Keratinocyte (primary cell): ENCODE measurements at places on chromosomes 3 and 15.
A peak's percentile ranks its signal among the peaks of the same experiment; 100 is the strongest.

- no peak for DNase-seq
Observed at GRCh38 chr15:45155739-45156138, 25.9 kb downstream of the DUOX1 start.

- no peak for DNase-seq
Observed at GRCh38 chr3:150610785-150611184, 7.7 kb downstream of the SELENOT start.

DNA sequence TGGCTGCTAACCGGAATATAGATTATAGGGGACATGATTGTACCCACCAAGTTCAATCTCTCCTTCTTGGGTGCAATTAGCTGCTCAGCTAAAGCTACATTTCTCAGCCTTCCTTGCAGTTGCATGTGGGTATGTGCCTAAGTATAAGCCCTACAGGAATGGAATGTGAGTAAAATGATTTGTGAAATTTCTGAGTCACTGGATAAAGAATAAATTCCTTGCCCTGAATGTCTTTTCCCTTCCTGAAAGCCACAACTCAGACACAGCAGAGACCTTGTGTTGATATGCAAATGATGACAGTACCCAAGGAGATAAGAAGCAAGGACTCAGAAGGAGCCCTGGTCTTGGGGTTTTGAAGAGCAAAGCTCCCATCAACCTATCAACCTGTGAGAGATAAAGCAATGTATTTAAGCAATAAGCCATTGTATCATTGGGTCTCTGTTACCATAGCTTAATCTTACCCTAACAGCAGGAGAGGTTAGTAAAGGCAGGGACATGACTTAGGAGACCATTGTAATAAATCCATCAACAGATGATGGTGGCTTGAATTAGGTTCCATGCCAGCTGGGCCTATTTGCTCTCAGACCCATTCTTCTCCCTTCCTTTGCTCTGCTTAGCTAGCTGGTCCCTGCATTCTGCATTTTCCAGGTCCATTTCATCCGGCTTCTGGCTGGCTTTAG lies 25.6 kb upstream of the ZNF280D start:
- DNase-seq: peak; percentile 25

GRCh38 chr3:52934630-52935530 lies 37.5 kb upstream of the STIMATE start:
- no peak for DNase-seq

DNA sequence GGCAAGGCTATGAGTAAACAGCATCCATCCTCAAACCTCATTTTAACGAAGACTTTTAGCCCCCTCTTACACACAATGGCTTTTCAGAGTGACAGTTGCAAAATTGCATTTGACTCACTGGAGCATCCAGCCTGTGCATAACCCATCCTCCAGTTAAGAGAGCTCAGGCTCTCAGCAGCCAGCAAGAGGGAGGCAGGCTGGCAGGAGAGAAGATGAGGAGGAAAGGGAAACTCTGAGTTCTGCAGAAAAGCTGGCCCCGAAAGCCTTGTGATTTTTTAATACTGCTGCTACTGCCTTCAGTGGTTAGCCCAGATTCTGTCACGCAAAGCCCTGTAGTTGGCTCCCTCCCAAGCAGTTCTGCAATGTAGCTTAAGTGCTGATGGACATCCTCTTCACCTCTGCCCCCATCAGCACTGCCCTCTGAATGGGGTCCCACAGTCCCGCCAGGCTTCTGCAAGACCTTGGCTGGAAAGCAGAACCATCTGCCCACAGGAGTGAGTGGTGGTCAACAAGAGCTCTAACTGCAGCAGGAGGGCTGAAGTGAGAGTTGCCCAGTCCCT lies 371.3 kb downstream of the EPHB1 start:
- no peak for DNase-seq

DNA sequence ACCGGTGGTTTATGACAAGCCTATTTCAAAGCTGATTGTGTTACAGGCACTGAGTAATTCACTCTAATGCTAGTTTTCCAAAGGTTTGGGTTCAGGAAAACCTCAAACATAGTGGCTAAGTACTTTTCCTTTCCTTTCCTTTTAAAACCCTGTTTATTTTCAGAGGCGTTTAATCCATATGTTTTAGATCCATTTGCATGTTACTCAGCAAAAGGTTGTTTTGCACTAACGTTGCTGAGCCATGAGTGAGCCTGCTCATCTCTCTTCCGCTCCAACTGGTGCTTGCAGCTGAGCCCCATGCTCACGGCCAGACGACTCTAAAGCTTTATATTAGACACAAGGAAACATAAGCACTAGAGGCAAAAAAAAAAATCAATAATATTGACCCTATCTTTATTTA lies 9.4 kb downstream of the CEMIP start:
- no peak for DNase-seq

- no peak for DNase-seq
Observed at GRCh38 chr15:42214600-42214999, 6.5 kb upstream of the VPS39 start.

- no peak for DNase-seq
Observed at GRCh38 chr3:155870945-155871745, 695 bp downstream of the GMPS start.

- DNase-seq: no peak
Observed at GRCh38 chr3:184373422-184373821, 4.6 kb downstream of the THPO start.

DNA sequence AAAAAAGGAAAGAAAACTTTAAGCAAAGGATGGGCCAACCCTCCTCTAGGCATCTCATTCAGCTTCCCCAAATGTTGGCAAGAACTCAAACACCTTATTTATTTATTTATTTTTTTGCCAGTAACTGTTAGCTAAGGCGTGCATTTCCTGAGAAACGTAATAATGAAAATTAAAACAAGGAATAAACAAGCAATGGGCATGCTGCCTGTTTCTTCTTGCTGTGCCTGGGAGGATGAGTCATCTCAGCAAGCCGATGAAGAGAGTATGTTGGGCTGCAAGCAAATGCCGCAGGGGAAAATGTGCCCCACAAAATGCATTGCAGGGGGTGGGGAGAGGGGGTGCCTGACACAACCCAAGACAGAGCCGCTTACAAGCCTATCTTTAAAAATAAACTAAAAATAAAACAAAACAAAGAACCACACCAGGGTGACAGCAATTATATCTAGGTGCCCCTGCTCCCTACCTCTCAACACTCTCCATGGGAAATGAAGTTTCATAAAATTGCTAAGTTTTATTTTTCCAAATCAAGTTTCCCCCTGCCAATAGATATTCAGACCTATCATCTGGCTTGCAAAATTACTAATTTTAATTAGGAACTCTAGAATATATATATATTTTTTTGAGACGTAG lies 40.3 kb downstream of the EIF4E3 start:
- no peak for DNase-seq

GRCh38 chr3:87801409-87801808 lies 257.4 kb downstream of the CGGBP1 start:
- DNase-seq: no peak

- no peak for DNase-seq
Observed at GRCh38 chr15:58398643-58399042, 33.1 kb upstream of the LIPC start.

- no peak for DNase-seq
Observed at GRCh38 chr3:41247055-41248004, 48.0 kb downstream of the CTNNB1 start.

DNA sequence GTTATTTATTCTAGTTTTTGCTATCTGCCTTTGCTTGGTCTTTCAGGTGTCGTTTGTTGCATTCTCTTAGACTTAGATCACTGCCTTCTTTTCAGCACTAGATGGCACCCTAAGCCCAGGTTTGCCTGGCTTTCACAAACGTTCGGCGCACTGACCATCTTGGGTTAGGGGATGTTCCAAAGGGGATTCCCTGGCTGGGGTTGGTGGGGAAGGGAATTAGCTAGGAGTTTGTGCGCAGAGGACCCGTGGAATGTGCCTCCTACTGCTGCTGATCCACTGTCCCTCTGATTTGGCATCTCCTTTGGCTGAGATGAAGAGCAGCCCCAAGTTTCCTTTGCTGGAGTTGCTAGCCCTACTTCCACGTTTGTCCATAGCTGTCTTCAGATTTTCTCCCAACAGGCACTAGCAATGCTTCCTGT lies 33.9 kb downstream of the PFN2 start:
- DNase-seq: peak; percentile 5

DNA sequence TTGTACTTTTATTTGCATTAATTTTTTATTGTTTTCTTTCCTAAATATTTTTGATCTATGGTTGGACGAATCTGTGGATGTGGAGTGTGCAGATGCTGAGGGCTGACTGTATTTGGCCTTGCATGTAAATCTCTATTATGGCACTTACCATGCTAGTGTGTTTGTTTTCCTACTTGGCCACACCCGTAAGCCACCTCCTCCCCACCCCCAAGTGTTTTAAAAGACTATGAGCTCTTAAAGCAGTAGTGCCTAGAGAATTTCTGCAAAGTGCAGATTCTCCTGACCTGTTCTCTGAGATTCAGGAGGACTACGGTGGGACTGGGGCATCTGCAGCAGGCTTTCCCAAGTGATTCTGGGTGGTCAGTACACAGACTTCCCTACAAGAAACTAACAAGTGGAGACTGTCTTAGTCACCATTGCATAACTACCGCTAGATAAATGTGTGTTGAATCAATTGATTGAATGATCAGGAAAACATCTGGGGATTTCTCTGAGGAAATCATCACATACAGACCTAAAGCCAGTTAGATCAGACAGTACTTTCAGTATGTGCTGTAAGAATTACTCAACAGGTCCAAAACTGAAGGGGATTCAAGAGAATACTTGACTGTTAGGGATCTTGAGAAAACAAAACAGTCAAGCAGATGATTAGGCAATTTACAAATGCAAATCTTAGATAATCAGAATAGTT lies 6.2 kb upstream of the TIPARP start:
- no peak for DNase-seq

GRCh38 chr15:60389261-60390077 lies 8.3 kb downstream of the ANXA2 start:
- DNase-seq: peak; percentile 42

DNA sequence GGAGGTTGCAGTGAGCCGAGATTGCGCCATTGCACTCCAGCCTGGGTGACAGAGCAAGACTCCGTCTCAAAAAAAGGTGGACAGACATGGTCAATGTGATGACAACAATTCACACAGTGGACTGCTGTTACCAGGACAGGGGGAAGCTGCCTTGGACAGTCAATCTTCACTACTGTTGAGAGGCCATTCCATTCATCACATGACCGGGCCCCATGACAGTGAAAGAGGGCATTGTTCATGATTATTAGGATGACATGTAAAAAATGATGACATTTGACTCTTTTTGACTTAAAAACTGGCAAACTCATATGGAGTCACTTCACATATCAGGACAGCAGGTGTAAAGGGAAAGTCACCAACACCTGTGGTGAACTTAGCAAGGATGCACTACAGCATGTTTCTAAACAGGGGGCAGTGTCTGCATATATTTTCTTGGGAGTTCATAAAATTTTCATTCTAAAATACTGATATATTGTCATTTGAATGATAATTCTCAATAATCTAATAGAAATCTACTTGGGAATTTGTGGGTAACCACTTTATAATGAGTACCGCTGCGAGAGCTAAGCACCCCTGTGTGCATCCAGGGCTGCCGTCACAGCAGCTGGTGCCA lies 34.2 kb upstream of the LDHAL6B start:
- no peak for DNase-seq

- no peak for DNase-seq
Observed at GRCh38 chr15:43105077-43105736, 631 bp downstream of the UBR1 start.

- DNase-seq: no peak
Observed at GRCh38 chr3:8052659-8053058, 449.0 kb upstream of the LMCD1 start.

GRCh38 chr3:113626503-113627371 lies 69.7 kb downstream of the USF3 start:
- no peak for DNase-seq
